ENCODE measurements at places on chromosomes 7 and 10.

DNA sequence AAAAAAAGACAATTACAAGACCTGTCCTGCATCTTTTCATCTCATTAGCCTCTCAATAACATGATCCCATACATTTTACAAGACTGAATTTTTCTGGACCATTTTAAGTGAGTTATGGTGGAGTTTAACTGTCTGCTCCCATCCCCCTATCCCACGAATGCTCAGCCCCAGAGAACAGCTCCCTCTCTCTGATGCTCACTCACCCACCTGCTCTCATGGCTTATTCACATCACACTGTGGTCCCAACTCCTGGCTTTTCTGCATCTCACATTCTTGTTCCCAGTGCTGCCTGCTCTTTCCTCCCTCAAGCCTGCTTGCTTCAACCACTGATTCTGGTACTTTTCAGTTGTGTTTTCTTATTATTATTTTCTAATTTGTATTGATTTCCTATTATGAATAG lies 20.4 kb upstream of the CCSER2 start:
- no peak for DNase-seq

- peak; percentile 62 for DNase-seq
Observed at GRCh38 chr7:51430480-51431086, 114.0 kb upstream of the COBL start.

DNA sequence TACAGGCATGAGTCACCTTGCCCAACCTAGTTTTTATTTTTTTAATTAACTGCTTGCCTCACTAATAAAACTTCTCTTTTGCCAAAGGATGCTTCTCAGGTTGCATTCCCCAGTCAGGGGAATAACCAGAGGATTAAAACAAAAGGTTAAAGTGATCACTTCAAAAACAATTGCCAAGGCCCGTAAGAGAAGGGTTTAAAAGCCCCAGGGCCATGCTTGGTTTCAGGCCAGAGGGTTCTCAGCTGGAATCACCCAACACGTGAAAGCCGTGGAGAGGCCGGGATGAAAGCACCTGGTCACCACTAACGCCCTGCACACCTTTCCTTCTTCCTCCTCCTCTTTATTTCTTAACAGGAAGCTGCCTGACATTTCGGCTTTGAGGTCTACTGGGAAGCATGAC lies 587.5 kb downstream of the PTPRN2 start:
- no peak for DNase-seq

DNA sequence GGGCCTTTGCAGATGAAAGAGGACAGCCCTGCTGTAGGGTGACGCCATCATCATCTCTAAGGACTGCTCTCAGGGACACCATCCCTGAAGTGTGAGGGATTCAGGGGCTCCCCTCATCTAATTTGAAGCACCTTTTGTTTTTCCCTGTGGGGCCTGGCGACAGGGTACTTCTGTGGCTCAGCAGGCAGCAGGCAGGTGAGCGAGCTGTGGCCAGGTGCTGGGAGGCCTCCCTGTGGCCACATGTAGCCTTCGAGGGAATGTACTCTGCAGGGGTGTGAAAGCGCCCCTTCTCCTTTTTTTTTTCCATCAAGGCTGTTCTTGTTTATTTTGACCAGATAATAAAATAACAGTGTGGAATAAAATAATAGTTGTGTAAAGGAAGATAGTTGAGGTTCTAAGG lies 118.2 kb upstream of the DPP6 start:
- no peak for DNase-seq

GRCh38 chr10:83932245-83932644 lies 207.1 kb upstream of the GHITM start:
- no peak for DNase-seq

DNA sequence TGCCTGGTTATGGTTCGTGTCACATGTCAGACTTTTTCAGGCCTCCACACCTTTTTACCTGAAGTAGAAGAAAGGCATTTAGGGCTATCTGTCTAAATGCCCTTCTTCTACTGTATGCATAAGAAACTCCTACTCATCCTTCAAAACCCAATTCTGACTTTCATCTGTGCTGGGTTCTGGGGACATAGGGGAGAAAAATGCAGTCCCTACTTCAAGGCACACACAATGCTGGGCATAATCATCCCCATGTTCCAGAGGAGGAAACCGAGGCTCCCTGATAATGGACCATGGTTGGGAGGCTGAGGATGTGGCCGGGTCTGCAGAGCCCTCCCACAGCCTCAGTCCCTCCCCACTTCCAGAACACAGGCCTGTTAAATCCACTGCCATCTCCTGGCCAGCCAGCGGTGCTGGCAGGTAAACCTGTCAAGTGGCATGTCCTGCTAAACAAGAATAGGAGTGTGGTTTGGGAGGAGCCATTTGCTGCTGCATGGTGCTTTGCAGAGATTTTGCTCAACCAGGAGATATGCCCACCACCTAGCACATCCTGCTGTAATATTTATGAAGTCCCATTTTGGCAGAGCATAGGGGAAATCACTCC lies 32.0 kb downstream of the GRID1 start:
- no peak for DNase-seq

DNA sequence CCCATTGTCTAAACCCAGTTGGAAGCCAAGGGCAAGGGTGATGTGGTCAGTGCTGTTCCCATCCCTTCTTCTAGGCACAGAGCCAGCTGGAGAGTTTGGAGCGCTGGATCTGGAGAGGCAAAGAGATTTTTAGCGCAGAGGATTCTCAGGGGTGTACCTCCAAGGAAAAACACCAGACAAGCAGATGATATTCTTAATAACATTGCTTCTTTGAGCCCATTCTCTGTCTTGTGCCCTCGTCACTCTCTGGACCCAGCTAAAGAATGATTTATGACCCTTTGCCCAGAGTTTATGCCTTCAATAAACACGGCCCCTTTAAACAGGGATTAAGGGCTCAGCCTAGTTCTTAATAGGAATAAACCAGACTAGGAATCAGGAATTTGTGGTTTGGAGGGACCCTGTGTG lies 4.7 kb upstream of the HIP1 start:
- no peak for DNase-seq

- no peak for DNase-seq
Observed at GRCh38 chr7:137001041-137001440, 132.6 kb downstream of the CHRM2 start.

DNA sequence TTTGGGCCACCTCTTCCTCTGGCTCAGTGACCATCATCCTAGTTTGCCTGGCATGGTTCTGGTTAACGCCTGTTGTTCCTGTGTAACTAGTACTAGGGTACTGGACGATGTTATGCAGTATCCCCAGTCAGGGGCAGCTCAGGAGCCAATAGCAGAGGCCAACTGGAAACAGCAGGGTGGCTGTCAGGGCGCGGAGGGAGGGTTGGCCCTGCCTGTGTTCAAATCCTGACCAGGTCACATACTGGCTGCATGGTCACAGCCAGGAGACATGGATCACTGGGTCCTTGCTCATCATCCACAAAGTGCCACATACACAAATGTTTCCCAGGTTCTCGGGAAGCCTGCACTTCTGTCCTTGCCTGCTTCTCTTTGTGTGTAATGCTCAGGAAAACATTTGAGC lies 12.3 kb upstream of the RBP3 start:
- no peak for DNase-seq

DNA sequence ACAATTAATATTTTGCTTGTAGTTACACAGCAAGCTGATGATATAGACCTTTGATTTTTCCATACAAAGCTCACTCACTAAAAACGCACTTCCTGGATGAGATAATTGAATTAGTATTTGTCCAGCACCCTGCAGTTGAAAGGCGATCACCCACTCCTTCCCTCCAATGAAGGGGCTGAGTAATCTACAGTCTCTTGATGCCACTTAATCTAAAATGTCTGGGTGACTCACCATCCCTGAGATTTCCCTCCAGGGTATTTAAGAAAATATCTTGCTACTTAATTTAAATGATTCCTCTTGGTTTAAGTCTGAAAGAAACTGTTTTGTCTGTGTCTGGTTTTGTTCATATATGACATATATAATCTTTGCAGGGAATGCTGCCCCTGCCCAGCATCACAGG lies 515.3 kb downstream of the GRID1 start:
- no peak for DNase-seq

GRCh38 chr10:101785801-101786200 lies 2.6 kb upstream of the NPM3 start:
- no peak for DNase-seq

DNA sequence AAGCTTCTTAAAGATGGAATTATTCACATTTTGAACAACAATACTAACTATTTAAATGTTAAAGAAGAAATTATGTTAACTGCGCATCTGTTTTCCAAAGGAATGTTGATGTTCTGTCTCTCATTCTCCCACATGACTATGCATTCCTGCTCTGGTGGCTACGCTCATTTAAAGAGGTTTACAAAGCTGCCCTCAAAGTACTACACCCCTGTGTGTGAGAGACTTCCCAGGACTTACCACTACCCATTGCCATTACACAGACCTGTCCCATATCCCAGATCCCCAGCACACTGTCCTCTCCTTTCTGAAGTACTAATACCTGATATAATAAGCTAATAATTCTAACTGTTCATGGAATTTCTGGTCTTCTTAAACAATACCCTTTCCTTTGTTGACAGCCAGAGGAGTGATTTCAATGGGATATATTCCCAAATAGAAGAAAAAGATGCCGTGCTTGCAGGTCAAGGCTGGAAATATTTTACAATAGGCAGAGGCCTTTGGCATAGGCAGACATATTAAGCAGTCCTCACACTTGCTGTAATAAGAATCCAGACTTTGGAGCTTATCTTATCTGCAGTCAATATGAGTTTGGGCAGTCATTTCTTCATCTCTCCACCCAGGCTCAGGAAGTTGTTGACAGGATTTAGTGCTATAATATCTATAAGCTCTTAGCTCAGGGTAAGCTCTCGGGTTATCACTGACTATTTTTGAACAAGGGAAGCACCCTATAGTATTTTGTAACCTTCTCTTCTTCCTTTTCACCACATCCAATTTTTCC lies 12.2 kb downstream of the LIPF start:
- no peak for DNase-seq

GRCh38 chr10:71509444-71509843 lies 112.7 kb downstream of the CDH23 start:
- no peak for DNase-seq

DNA sequence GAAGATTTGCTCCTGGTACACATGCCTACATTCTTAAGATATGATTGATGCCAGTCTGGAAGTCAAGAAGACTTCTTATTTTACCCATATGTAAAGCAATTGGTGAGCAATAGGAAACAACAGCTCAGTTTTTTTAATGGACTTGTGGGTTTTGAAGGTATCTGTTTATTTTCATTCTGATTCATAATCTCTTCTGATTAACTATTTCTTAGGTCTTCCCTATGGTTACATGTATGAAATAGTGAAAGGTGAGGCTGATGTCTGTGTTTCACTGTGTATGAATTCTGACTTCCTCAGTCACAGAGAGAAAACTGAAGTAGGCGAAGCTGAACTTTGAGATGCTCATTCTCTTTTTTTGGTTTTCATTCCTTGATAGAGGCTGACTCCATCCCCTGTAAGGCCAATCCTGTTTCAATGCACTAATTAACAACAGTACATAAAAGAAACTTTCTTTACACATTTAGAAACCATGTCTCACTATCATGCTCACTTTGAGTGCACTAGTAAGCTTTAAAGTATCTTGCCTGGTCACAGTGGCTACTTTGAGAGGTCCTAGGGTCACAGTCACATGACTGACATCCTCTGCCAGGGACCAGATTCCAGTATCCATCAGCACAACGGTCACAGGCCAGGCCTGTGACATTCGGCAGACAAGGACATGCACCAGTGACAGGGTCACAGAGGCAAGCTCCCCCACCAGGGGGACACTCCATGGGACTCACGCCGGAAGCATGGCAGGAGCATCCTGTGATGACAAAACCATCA lies 59.5 kb upstream of the LAMB1 start:
- no peak for DNase-seq

GRCh38 chr10:21993360-21994001 lies 10.0 kb downstream of the DNAJC1 start:
- DNase-seq = no peak

DNA sequence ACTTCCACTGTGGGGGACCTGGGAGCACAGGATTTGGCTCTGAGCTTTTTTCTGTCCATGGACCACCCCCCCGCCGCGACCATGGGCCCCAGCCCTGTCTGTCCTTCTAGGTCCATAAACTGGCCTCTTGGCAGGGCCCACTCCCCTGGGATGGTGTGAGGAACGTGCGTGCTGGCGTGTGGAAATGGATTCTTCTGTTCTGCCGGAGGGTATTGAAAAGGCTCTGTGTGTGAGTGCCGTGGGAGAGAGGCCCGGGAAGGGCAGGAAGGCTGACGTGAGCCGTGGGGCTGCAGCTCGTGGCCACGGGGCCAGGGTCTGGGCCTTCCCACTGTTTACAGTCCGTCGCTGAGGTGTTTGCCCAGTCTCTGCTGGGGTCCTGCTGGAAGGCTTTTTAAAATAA lies 123.7 kb downstream of the GRK5 start:
- DNase-seq = no peak

DNA sequence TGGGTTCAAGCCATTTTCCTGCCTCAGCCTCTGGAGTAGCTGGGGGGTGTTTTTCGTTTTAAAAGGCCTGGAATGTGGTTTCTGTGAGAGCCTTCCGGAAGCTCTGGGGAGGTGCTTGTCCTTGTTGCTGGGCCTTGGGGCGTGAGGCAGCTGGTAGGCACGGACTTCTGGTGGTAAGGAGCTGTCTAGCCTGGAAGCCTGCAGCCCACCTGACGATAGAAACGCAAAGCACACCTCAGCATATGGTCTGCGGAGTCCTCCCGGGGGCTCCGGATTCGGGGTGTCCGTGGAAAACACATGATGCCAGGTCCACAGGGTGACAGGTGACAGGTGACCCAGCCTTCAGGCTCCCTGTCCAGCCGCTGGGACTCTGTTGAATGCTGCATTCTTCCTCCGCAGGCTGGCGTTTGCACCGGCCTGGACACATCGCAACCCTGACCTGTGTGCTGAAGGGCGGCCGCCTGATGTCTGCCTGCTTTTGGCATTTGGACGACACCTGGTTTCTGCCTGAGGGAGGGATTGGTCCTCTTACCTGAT lies 37.3 kb downstream of the INPP5A start:
- no peak for DNase-seq

GRCh38 chr10:62577666-62578291 lies 203.6 kb downstream of the ZNF365 start:
- DNase-seq = no peak

DNA sequence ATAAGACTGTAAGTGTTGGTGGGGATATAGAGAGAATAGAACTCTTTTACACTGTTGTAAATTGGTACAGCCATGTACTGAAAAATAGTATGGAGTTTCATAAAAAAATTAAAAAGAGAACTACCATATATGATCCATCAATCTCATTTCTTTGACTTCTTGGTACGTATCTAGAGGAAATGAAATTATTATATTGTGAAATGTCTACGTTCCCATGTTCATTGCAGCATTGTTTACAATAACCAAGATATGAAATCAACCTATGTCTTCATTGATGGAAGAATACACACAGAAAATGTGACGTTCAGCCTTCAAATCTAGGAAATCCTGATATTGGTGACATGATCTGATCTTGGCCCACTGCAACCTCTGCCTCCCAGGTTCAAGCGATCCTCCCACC lies 32.0 kb downstream of the SHOC2 start:
- DNase-seq = no peak

DNA sequence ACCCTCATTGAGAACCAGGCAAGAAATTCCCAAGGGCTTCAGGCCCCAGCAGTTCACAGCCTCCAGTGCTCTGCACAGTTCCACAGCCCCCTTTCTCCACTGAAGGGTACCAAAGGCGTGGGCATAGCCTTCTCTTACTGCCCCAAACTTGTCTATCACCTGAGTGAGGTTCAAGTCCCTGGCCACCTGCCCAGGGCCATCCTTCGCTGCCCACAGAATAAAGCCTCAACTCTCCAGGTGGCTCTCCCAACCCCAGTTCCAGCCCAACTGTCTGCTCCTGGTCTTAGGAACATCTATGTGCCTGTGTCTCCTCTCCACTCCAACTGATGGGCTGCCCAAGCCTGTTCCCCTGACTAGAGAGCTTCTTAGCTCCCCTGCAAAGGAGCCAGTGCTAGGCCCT lies 79.1 kb downstream of the FAM53B start:
- no peak for DNase-seq

- no peak for DNase-seq
Observed at GRCh38 chr7:148395352-148395811, 195.2 kb upstream of the C7orf33 start.
